C1 segment of cervical spinal cord (tissue), 14 donors: ENCODE measurements at places on chromosomes 7 and 10.

DNA sequence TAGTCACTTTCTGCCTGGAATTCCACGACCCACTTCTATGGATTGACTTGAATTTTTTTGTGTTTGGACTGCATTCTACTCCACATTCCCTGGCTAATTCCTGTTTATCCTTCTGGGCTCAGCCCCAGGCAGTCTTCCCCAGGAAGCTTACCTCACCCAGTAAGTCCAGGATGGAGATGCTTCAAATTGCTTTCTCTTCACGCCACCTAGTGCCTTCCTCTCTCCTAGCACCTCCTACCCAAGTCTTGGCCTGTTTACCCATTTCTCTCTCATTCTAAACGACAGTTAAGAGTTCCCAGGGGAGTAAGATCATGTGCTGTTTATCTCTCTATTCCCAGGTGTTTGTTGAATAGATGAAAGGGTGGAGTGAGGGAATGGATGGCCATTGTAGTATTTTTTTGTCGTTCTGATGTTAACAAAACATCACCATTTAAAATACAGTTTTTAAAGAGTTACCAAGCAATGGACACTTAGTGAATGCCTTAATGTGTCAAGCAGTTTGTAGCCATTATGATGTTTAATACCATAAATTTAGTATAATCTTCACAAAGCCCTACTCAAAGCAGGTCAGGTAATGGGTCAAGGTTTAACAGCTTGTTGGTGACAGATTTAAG is 45.5 kb upstream of the TARP start:
- no peak for DNase-seq

- DNase-seq: no peak
Measured at GRCh38 chr10:129918401-129918800, 45.7 kb downstream of the EBF3 start.

DNA sequence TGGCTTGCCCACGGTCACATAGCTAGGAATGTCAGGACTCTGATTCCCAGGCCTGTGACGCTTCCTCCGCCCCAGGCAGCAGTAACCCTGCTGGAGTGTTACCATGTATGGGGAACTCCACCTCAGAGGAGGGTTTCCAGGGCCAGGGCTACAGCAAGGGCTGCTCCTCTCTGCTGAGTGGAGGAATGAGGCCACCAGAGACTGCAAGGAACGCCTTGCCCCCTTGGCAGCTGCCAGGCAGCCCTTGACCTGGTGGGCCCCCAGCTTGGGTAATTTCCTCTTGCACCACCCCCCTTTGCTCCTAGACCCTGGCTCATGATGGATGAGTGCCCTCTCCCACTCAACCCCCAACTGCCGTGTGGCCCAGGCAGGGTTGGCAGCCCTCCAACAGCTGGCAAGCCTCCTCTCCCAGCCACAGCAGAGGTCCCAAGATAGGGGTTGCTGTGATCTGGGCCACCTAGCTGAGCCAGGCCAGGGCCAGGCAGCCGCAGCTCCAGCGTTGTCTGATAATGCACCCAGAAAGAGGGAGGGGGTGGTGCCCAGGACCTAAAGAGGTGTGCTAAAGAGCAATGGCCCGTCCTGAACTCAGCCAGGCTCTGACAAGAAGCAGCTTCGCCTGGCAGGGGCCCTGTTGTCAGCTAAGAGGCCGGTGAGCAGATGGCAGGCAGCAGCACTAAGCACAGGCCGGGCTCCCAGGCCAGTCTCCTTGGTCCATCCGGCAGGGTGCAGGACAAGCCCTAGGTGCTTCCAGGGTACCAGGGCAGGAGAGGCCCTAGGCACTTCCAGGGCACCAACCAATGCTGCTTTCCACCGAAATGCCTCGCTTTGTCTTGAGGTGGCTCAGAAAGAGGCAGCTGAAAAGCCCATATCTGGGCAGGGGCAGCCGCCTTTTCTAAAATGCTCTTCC is 35.4 kb downstream of the DRGX start:
- DNase-seq: no peak

GRCh38 chr7:68789597-68789996 is 808.7 kb upstream of the AUTS2 start:
- no peak for DNase-seq

DNA sequence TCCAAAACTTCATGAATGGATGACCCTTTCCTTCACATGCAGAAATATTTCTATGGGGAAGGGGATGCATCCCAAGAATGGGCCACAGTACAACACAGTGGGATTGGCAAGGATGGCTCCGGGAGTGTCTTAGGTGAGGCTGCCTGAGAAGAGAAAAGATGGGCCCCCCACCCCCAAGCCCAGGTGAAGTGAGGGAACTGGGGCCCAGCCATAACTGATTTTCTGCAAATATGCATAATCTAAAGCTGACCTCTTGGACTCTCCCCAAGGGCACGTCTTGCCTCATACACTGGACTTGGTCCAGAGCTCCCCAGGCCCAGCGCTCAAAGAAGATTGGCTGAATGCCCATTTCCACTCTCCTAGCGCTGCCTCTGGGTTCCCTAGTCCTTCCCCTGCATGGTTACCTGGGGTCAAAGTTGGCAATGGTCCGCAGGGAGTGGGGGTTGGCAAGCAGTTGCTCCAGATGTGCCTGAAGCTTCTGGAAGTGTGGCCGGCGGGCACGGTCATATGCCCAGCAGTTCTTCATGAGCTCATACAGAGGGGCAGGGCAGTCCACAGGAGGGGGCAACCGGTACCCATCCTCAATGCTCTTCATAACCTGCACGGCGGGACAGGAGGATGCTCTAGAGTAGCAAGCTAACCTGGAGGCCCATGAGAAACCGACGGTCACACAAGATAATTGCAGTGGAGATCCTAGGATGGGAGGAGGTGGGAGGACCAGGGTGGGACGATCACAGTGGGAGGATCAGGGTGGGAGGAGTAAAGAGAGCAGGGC is 12.3 kb downstream of the ZYX start:
- no peak for DNase-seq

- DNase-seq: no peak
Measured at GRCh38 chr10:36367362-36367761, 725.3 kb upstream of the FZD8 start.

GRCh38 chr7:195010-195829 is 2.8 kb downstream of the FAM20C start:
- DNase-seq: no peak

DNA sequence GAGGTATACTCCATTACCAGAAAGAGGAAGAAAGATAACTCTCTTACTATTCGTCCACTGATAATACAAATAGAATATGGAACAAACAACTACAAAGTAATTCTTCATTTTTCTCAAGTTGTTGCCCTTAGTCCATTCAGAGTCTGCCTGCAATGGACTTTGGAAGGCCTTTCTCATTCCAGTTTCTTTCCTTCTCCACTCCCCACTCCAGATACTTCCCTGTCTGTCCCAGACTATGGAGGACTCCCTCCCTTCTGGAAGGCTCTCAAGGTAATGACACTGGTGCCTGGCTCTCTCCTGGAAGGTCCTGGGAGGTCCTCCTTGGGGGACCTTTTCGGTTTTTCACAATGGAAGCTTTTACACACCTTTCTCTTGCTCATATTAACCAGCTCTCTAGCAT is 167.8 kb downstream of the SDHAF3 start:
- no peak for DNase-seq

- DNase-seq: no peak
Measured at GRCh38 chr10:132706701-132707100, 79.2 kb downstream of the NKX6-2 start.

DNA sequence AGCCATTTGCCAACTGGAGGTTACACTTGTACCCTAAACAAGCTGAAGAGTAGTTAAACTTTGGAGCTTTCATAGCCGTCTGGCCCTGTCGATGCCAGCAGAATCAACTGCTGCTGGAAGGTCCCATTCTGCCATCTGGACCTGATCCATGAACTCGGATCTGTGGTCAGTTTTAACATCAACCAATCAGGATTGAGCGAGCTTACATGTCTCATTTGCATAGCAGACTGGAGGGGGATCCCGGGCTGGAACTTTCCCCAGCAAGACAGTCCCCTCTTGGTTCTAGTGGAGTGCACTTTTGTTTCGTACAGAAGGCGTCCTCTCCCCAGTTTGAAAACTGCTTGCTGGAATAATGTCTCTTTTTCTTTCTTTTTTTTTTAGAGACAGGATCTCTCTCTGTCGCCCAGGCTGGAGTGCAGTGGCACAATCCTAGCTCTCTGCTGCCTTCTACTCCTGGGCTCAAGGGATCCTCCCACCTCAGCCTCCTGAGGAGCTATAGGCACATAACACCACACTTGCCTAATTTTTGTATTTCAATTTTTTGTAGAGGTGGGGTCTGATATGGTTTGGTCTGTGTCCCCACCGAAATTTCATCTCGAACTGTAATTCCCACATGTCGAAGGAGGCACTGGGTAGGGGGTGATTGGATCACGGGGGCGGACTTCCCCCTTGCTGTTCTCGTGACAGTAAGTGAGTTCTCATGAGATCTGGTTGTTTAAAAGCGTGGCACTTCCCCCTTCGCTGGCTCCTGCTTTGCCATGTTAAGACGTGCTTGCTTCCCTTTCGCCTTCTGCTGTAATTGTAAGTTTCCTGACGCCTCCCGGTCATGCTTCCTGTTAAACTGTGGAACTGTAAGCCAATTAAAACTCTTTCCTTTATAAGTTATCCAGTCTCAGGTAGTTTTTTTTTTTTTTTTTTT is 42.8 kb upstream of the SEPHS1 start:
- DNase-seq: no peak

DNA sequence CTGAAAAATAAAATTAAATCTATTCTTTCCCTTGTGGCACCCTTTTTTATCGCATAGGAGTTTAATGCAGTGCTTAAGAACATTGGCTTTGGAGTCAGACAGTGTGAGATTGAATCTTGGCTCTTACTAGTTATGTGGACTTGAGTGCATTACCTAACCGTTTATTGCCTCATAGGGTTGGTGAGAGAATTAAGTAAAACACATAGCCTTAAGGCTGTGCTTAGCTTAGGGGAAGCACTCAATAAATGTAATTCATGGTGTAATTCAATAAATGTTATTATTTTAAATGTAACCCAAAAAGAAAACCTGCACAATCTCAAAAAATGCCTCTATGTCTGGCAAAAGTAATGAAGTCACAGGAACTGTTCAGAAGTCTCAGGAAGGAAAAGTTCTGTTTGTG is 2.7 kb downstream of the STK17A start:
- DNase-seq: no peak

GRCh38 chr10:96714031-96714590 is 6.2 kb downstream of the PIK3AP1 start:
- DNase-seq: no peak

DNA sequence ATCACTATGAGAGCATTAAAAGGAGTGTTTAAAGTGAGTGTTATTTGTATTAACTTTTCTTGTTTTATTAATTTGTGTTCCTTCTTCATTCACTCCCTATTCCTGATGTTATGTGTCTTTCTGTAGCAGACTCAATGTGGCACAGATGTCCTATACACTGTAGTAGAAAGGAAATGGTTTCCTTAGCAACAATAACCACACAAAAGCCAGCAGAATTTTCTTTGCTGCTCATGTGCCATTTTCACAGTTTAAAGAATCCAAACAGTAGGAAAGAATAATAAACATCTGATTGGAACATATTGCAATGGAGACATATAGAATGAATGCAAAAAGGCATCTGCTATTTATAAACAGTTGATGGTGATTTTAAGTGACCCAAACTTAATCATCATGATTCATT is 763.6 kb downstream of the PHTF2 start:
- DNase-seq: no peak

DNA sequence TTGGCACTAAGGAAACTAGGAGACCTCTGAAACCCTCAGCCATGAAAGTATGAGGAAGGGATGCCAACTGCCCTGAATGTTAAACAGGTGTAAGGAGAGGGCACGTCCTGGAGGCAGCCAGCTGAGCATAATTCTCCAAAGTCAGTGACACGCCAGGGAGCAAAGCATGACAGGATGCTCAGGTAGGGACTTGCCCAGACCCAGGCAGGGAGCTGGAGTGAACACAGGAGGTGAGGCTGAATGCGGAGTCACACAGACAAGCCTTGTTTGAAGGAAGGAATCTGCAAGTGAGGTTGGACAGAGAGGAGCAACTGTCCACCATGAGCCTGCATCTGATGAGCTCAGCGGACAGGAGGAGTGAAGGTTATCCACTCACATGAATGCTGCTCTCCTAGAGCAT is 41.5 kb downstream of the KLRG2 start:
- no peak for DNase-seq

GRCh38 chr10:124372899-124373298 is 45.8 kb downstream of the OAT start:
- DNase-seq: no peak

DNA sequence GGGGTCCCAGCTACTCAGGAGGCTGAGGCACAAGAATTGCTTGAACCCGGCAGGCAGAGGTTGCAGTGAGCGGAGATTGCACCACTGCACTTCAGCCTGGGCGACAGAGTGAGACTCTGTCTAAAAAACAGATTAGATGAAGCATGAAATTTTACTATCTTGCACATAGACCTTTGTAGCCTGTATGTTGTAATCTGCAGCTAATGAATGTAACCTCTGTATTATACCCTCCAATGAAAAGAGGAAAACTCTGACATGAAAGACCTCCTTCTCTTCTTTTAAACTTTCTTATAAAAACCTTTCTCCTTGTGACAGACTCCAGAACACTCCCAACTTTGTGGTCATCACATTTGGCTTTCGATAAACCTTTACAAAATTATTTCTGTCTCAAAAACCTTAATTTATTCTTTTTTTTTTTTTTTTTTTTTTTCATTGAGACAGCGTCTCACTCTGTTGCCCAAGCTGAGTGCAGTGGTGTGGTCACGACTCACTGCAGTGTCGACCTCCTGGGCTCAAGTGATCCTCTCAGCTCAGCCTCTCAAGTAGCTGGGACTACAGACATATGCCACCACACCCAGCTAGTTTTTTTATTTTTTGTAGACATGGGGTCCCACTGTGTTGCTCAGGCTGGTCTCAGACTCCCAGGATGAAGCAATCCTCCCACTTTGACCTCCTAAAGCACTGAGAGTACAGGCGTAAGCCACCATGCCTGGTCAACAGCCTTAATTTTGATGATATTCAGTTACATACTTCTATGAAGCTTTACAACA is 97.4 kb downstream of the SVOPL start:
- no peak for DNase-seq

DNA sequence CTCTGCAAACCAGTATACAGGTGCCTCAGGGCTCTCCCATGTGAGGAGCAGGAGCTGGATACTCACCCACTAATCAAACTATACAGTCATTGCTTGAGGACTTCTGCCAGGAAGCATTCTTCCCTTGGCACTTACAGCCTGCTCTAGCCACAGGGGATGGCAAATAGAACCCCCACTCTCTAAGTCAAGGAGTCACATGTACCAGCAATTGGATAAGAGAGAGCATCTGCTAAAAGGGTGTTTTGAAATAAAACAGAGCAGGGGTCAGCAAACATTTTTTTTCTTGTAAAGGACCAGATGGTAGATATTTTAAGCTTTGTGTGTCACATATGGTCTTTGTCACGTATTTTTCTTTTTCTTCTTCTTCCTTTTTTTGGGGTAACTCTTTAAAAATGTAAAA is 865.2 kb upstream of the GHITM start:
- no peak for DNase-seq
